ENCODE measurements at places on chromosomes 7 and 10.

GRCh38 chr10:83691791-83692596, 447.3 kb upstream of the GHITM start:
- DNase-seq: no peak

DNA sequence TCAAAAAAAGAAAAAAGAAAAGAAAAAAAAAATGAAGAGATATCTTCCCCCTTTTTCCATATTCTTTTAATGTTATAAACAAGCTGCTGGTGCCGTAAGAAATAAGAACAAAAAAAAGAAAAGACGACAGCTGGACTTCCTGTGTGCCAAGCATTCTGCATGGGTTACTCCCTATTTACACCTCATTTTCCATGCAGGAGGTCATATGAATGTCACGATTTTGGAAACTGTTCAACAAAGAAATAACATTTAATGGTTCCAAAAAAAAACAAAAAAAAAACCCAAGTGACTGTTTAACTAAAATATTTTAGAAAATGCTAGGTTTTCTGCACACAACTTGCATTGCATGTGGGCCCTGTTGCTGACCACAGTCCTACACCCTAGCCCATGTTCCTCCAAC, 159.3 kb downstream of the TNS3 start:
- DNase-seq: no peak

GRCh38 chr7:75847707-75848106, 31.1 kb upstream of the RHBDD2 start:
- DNase-seq: no peak

GRCh38 chr7:103343758-103344452, 662 bp downstream of the DNAJC2 start:
- DNase-seq: no peak

DNA sequence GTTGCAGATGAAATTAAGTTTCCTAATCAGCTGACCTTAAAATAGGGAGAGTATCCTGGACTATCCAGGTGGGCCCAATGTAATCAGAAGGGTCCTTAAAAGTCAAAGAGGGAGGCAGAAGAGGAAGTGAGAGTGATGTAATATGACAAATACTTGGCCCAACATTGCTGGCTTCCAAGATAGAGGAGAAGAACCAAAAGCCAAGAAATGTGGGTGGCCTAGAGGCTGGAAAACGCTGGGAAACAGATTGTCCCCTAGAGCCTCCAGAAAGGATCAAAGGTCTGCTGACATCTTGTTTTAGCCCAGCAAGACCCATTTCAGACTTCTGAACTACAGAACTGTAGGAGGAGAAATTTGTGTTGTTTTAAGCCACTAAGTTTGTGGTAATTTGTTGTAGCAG, 79.7 kb upstream of the NOBOX start:
- DNase-seq: no peak

DNA sequence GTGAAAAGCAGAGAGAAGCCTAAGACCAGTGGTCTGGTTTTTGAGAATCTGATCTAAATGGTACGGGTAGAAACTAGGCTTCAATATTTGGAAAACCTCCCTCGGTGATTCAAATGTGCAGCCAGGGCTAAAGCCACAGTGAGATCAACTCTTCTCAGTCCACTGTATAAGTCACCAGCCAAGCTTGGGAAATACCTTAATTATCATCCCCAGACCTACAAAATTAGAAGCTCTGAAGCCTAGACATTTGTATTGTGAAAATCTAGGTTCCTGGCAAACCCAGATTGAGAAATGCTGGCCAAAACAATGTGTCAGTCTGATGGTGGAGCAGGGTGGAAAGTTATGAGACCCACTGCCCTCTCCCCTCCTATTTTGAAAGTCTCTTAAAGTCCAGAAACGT, 131.7 kb downstream of the DGKI start:
- DNase-seq: no peak

- DNase-seq: no peak
Observed at GRCh38 chr10:117970962-117971361, 75.8 kb downstream of the RAB11FIP2 start.

DNA sequence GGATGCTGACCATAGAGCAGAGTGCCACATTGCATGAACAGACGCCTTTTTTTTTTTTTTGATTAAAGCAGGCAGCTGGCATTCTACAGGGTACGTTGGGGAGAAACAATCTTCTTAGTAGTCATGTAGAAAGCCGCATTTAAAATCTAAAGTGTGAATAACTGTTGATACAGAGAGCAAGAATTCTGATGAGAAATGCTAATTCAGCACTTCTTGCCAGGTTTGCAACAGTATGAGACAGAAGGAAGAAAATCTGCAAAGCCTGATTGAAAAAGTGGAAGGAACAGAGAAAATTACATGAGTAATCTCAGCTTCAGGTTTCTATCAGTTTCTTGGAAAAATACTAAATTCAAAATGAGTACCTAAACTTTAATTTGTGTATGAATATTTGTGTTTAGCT, 232.7 kb upstream of the CHRM2 start:
- DNase-seq: no peak

DNA sequence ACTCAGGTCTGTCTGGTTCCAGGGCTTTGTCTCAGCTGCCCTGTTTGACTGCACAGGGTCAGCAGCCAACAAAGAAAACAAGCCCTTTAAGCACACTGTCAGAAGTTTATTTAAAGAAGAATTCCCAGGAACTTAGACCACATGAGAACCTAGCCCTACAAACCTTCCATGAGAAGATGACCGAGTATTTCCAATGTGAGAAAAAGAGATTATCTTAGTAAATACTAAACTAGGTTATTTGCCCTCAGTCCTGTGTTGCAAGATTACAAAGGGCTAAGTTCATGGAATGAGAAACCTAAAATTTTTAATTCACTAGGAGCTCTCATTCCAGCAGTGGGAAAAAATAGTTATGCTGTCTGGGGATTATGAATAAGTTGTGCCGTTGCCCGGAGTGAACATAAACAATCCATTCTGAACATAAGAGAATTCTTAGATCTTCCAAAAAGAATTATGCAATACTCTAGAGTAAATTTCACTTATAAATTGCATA, 46.7 kb downstream of the NOC3L start:
- no peak for DNase-seq

DNA sequence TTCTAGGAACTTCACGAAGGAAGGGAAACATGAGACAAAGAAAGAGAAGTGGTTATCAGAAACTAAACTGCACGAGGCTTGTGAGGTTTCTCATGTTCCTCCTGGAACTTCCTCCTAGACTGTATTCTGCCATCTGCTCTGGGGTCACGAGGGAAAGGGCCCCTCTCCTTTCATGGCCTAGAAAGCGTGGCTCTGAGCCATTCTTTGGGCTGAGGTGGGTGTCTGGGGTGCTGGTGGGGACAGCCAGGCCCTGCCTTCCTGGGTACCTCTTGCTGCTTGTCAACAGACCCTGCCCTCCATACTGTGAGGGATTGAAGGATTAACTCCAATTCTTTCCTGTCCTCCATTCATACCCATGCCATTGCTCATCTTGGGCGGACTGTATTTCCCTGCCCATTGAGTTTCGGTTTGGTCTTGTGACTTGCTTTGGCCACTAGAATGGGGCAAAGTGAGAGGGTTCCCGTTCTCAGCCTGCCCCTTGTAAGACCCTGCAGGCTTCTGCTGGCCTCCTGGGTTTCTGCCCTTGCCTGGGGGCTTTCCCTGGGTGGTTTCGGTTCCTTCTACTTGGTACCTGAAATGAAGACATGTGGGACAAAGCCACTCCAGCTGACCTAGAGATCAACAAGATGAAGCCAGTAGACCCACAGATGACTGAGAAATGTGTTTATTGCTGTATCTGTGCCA, 14.9 kb upstream of the GIMAP8 start:
- no peak for DNase-seq

- no peak for DNase-seq
Observed at GRCh38 chr7:90681336-90682022, 85.4 kb downstream of the CDK14 start.

- no peak for DNase-seq
Observed at GRCh38 chr10:71081229-71081560, 131.2 kb upstream of the UNC5B start.

GRCh38 chr7:101677797-101678479, 48.8 kb upstream of the MYL10 start:
- DNase-seq: no peak

GRCh38 chr10:26448292-26448691, 10.2 kb downstream of the APBB1IP start:
- no peak for DNase-seq

GRCh38 chr10:62582101-62582705, 208.0 kb downstream of the ZNF365 start:
- no peak for DNase-seq

GRCh38 chr7:13538669-13539068, 450.8 kb downstream of the ETV1 start:
- DNase-seq: no peak

DNA sequence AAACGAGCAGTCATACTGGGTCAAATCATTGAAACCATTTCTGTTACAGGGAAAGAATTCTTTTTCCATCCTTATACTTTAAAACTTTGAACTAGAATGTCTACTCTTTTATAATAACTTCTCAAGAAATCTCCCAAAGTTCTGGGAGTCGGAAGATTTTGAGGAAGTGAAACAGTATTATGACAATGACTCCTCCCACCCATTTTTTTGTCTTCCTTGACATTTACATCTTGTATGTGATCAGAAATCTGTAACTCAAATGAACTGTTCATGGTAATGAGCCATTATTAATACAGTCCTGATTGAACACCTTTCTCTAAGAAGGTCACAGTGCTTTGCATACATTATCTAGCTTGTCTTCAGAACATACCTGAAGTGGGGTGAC, 227.4 kb downstream of the CELF2 start:
- DNase-seq: no peak

DNA sequence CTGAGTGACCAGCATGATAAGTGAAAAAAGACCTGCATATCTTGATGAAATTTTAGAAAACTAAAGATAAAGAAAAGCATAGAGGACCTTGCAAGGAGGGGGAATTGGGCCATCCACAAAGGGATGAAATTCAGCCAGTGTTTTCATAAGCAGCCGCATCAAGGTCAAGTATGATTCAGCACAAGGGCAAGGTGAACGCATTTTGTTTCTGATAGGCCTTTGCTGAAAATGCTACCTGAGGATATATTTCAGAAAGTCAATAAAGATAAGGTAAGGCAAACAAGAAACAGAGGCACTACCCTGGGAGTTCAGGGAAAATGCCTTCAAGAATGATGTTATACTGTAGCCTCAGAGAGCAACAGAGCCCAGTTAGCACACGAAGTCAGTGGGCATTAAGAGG, 55.0 kb upstream of the SHH start:
- no peak for DNase-seq

GRCh38 chr7:137454246-137454724, 110.8 kb upstream of the PTN start:
- DNase-seq: no peak

DNA sequence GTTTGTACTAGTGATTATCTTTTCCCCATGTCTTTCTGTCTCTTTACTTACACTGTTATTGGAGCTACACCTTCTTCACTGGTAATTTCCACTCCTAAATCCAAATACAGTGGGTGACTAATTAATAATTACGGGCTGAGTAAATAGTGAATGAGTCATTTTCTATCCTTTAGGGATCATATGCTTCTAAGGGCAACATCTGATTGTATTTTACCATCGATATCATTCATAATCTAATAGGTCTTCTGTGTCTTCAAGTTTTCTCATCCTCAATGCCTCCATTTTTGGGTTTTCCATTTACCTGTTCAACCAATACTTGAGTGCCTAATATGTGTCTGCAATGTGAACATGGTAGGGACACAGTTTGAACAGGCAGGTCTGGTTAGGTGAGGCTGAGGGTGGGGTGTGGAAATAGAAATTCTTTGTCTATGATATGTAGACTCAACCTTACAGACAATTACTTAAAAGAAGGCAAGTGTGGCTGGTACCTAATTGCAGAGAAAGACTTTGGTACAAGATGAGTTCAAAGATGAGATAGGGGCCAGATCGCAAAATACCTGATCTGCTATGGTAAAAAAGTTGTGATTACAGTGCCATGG, 5.9 kb upstream of the DHX32 start:
- no peak for DNase-seq
